ENCODE measurements at places on chromosomes 7 and 10.

DNA sequence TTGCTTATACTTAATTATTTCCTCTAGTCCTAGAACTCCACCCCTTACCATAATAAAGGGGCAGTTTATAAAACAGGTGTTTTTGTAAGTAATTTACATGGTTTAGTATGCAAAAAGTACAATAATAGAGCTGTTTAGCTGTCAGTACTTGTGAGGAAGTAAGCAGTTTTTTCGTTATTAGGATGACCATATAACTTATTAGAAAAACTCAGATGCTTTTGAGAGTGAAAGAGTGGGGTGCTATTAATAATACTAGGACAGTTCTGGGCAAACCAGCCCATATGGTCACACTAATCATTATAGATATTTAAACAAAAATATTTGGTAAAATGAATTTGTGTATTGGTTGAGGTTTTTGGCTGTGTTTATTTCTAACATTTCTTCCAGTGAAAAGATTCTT is 201.9 kb upstream of the KAT6B start:
- no peak for DNase-seq

- DNase-seq = peak; percentile 48
Measured at GRCh38 chr7:143214789-143215679, 6.8 kb upstream of the TAS2R40 start.

- DNase-seq = no peak
Measured at GRCh38 chr7:55135462-55135861, 116.6 kb downstream of the EGFR start.

DNA sequence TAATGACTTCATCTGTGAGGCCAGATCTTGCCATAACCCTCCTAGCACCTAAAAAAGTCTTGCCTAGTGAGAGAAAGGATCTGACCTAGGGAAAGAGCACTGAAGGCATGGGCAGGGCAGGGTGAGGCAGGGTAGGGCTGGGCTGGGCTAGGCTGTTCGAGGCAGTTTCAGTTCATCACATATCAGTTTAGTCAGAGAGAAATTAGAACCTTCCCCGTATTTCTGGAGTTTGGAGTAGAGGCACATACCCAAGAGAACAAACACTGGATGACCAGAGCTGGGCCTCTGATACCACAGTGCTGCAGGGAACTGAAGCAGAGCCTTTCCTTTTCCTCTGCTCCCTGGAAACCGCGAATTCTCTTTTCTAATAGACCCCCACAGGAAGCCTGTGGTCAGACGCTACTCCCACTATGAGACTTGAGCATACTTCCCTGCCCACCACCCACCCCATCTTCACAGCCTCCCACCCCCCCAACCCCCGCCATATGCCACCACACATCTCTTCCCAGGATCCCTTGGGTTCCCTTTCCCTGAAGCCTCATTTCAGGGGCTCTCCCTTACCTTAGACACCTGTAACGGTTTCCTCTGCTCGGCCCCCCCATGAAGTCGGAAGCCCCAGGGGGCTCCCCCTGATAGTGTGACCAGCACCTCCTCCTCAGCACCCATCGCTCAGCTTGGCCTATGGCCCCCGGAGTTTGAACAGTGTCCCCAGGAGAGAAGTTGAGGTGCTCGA is 406 bp downstream of the SYNPO2L start:
- DNase-seq = no peak

- DNase-seq = no peak
Measured at GRCh38 chr10:10110844-10111490, 906.7 kb upstream of the CELF2 start.

GRCh38 chr10:123373591-123373990 is 219.4 kb downstream of the BUB3 start:
- no peak for DNase-seq

DNA sequence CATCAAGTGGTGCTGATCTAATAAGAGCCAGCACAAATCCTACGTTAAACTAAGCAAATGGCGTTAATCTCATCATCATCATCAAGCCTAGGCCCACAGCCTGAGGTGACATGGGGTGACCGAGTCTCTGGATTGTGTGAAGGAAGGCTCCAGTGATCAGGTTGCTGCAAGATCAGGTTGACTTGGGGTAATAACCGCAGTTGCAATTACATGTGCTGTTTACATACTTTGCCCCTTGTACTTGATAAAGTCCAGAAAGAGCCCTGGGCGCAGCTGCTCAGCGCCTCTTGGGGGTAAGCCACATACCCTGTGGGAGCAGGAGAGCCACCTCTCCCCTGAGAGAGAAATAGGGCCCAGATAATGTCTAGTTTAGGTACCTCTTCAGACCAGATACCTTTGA is 228.1 kb downstream of the WDR11 start:
- DNase-seq = no peak

DNA sequence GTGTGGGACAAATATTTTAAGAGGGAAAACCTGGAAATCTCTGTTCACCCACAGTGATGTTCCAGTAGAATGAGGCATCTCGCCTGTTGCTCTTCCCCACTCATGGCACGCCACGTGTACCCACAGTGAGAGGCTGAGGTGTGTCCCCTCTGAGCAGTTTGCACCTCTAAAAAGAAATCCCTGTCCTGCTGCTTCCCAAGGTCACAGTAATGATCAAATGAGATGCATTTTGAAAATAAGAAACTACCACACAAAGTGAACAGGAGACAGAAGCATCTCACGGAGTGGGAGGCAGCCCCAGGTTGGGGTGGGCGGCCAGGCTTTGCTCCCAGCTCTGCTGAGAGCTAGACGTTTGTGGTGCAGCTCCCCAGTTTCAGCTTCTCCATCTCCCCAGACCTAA is 12.4 kb upstream of the ZNF777 start:
- no peak for DNase-seq

DNA sequence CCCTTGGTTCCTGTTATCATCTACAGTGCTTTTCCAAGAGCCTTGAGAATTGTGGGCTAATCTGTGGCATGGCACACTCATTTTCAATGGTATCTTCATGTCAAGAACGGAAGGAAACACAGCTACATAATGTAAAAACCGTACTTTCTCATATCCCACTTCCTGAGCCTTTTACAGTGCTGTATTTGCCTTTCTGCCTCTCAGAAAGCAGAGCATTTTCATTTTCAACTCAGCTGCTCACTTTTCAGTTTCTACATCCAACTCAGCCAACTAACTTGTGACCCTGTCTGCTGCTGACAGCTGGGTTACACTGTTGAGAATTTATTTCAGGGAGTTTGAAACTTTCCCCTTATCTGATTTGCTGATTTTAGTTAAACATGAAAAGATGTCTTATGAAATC is 875.8 kb upstream of the KCND2 start:
- DNase-seq = no peak

GRCh38 chr7:158611541-158611940 is 23.9 kb upstream of the PTPRN2 start:
- DNase-seq = no peak

- DNase-seq = no peak
Measured at GRCh38 chr10:80264081-80265056, 25.1 kb downstream of the MAT1A start.

- no peak for DNase-seq
Measured at GRCh38 chr10:19904202-19904661, 88.0 kb downstream of the PLXDC2 start.

DNA sequence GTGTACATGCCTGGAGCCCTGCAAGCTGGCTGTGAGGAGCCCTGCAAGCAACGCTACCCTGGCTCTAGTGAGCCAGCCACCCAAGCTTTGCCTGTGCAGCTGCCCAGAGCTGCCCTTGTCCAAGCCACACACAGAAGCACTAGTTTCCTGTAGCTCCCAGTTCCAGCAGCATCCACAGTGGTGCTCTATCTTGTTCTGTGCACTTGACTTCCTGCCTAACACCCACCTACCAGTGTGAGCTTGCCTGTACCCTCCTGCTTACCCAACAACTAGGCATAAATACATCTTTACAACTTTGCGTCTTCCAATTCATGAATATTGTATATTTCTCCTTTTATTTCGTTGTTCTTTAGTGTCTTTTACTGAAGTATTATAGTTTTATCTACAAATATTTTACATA is 32.2 kb upstream of the ZNF518A start:
- no peak for DNase-seq

DNA sequence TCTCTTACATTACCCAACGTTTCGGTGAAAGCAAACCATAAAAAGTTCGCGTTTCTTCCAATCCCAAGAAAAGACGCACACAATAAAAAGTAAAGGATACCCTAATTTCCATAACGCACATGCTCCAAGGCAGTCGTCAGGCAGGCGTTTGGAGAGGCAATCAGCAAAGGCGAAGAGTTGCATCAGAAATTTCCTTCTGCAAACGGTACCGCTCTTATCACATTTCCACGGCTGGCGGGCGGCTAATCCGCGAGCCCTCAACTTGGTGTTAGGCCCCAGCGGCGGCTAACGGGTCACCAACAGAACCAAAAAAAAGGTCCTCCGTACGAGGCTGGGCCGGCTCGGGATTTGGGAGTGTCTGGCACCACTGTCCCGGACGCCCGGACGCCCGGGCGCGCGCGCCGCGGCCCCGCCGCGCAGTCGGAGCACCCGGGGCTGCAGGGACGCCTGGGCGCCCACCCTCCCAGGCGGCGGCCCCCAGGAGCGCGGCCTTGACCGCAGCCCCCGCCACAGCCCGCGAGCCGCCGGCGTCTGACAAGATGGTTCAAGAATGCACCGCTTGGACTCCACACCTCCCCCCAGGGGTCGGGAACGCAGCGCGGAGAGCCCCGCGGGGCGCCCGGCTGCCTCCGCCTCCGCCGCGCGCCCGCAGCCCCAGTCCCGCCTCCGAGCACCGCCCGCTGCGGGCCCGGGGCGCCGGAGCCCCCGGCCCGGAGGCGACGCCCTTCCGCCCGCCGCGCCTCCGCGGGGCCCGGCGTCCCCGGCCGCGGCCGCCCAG is 9.8 kb upstream of the GRB10 start:
- DNase-seq = no peak

- DNase-seq = no peak
Measured at GRCh38 chr7:100157069-100157333, 1.5 kb downstream of the TRAPPC14 start.

DNA sequence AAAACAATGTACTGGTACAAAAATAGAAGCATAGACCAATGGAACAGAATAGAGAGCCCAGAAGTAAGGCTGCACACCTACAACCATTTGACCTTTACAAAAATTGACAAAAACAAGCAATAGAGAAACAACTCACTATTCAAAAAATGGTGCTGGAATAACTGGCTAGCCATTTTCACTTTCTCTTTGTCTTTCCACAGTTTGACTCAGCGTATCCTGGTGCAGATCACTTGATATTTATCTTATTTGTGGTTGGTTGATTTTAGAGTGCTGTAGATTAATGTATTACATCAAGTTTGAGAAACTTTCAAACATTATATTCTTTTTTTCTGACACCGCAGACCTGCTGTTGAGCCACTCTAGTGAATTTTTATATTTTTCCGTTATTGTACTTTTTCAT is 381.4 kb downstream of the DGKB start:
- DNase-seq = no peak

- no peak for DNase-seq
Measured at GRCh38 chr10:122849900-122850605, 4.4 kb upstream of the CUZD1 start.

GRCh38 chr7:108570146-108570755 is 577 bp downstream of the DNAJB9 start:
- peak; percentile 43 for DNase-seq

DNA sequence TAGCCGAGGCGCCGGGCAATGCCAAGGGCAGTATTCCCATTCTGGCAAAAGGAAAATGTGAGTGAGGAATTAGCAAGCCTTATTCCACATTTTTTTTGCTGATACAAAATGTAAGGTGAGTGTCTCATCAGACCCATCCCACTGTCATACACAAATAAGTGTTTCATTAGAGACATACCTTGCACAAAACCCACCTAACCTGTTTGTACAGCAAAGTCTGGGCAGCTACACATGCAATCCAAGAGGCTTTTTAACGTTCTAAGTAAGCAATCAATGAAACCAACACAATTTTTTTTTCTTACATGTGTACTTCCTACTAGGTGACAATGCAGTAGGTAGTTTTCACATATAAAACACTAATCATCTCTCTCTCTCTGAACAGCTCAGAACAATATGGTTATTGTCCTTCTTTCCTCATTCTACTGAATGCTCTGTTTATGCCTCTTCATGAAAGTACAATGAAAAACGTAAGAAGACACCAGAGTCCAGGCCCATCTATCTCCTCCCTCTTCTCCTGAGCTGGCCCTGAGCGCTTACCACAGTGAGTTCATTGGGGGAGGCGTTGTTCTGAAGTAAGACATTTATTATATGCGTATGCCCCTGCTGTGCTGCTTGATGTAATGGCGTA is 217.2 kb downstream of the ANK3 start:
- no peak for DNase-seq

GRCh38 chr7:105403128-105403527 is 14.4 kb upstream of the SRPK2 start:
- DNase-seq = no peak

DNA sequence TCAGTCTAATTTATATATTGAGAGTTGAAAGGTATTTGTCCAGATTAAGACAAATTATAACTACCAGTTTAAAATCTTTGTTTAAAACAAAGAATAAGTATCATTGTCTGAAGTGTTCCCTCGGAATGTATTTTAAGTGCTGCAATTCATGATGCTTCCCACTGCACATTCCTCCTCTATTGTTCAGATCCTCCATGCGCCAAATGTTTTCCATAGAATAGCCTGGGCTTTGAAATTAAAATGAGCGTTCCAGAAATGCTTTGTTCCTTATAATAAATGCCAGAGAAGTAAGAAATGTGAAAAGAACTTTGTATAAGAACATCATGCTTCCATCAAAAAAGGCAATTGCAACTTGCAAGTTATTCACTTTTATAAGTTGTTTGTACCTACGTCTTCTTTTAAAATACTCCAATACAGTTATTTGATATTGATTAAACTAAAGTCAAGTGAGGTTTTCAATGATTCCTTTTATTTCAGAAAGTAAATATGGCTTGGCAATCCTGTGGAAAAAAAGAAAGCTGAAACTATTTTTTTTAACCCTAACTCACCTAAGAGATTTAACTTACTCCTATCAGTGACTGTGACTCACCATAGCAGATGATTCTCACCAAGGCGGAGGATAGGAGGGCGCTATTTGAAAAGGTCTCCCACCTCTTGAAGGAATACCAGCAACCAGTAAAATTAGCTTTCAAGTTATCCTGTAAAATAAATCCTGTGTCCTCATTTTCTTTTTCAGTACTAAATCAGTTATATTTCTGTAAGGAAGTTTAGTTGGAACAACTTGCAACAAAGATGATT is 85.8 kb downstream of the CTNNA3 start:
- DNase-seq = no peak

DNA sequence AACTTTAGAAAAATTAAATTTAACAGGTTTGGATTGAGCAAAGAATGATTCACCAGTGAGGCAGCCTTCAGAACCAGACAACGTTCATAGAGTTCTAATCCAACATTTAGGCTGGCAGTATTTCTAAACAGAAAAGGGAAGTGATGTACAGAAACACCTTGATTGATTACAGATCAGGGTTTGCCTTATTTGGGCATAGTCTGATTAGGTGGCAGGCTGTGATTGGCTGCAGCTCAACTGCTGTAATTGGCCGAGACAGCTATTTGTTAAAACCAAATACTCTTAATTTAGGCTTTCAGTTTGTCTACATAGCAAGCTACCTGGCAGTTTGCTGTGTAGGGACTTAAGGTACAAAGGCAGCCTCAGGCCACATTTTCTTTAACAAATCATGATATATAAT is 802.5 kb downstream of the IPMK start:
- DNase-seq = no peak

GRCh38 chr7:17126413-17127268 is 171.8 kb upstream of the AHR start:
- no peak for DNase-seq

- DNase-seq = no peak
Measured at GRCh38 chr7:46135557-46135956, 214.5 kb upstream of the IGFBP3 start.

- DNase-seq = no peak
Measured at GRCh38 chr10:28481968-28482367, 51.0 kb upstream of the WAC start.

All from activated T-helper 2 cell treated with anti-CD3 and anti-CD28 coated beads, Interferon-gamma antibody, Interleukin-2, Interleukin-4, amounts not matched to agents 10 μg/mL and 5 μg/mL and 100 μg/mL, durations not matched to agents 14 hours and 24 hours and 36 hours (primary cell).